ENCODE measurements at places on chromosomes 5 and 9. TPM values are rescaled to one million over a fixed set of nuclear protein-coding genes. Genes with fewer than 3 reads are reported as not detected.

The GPRIN1 gene
- total RNA-seq, result 17.3 TPM

The FOXI1 gene
- not detected for total RNA-seq

The MARCHF3 gene
- 0.46 TPM for total RNA-seq

The SLC4A9 gene
- total RNA-seq, result not detected

The TEX53 gene
- not detected for total RNA-seq

The PDZD2 gene
- total RNA-seq, result 6.7 TPM

The ANKRD34B gene
- 1.5 TPM for total RNA-seq

The IL5 gene
- total RNA-seq, result not detected

The AK1 gene
- total RNA-seq, result 44.8 TPM

The TIMD4 gene
- not detected for total RNA-seq

All from kidney epithelial cell (primary cell).